ENCODE measurements at places on chromosomes 3 and 15. TPM values are rescaled to one million over a fixed set of nuclear protein-coding genes. Genes with fewer than 3 reads are reported as not detected.

DNA sequence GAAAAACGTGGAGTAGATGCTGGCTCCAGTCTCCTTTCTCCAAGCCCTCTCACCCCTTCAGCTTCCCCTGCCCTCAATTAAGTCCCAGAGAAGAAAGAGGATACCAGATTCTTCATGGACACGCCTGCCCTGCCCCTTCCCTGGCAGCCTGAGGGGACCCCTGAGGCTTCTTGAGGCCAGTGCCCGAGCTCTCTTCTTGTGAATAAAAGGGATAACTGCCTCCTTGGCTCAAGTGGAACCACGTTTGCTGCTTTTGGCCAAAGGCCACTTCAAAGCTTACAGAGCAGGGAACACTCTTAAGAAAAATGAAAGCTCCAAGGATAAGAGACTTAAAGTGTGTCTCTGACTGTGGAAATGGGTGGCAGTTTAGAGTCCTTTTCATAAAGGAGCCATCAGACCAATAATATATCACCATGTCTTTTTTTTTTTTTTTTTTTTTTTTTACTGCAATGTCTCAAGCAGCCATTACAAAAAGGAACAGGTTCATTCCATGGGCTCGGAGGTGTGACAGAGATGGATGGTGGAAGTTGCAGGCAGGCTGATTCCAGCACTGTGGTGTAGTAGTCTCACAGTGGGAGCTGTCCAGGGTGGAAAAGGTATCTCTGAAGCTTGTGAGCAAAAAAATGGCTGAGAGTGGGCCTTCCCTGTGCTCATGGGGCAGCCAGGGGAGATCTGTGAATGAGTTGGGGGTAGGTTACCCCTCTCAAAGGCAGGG is 108.8 kb downstream of the SEMA5B start:
- no peak overlapping the region for H3K4me3 ChIP-seq
- no peaks in the 10 kb centered on the region for H3K36me3 ChIP-seq
- H3K4me1 ChIP-seq: no peaks in the 10 kb centered on the region
- no peak overlapping the region for H3K27ac ChIP-seq
- DNase-seq: peak; percentile 59

RTP3 gene
- not detected for total RNA-seq

GRCh38 chr3:160125258-160125657 is 100.0 kb upstream of the C3orf80 start:
- H3K4me3 ChIP-seq: no peak overlapping the region
- no peaks in the 10 kb centered on the region for H3K27me3 ChIP-seq
- H3K4me1 ChIP-seq: no peaks in the 10 kb centered on the region
- H3K27ac ChIP-seq: no peak overlapping the region
- no peak for DNase-seq

DNA sequence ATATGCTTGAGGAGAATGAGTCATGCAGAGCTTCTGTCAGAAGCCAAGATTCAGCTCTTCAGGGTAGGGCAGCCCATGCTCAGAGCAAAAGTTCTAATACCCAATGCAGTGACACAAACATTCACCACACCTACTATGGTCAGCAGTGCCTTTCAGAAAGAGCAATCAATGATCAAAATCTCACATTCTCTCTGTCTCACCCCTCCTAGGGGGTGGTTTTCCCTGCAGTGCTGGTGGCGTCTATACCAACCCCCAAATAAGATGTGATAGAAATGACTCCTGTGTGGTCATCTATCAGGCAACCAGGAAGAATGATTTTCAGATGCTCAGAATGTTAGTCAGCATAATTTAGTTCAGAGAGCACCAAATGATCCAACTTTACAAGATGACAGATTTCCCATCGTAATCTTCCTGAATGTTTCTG is 385.3 kb downstream of the NTRK3 start:
- no peaks in the 10 kb centered on the region for H3K36me3 ChIP-seq
- H3K27ac ChIP-seq: no peak overlapping the region
- H3K4me1 ChIP-seq: no peaks in the 10 kb centered on the region
- H3K4me3 ChIP-seq: no peak overlapping the region

DNA sequence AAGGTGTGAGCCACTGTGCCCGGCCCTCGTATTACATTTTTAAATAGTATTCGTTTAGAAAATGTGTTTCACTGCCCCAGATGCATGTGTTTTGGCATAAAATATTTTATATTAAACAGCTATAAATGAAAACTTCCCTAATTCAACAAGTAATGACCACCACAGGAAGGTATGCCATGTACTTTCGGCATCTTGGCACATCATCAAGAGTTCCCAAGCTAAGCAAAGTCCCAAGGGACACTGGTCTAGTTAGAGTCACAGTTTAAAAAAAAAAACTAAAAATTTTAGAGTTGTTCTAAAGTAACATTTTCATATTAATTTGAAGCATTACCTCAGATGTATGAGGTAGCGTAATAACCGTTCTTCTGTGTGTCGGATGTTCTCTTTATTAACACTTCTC is 15.6 kb upstream of the ARPP19 start:
- H3K4me3 ChIP-seq: no peak overlapping the region
- no peak for DNase-seq

Measured in ascending aorta (tissue), 2 donors.